ENCODE measurements at places on chromosomes 5 and 9. TPM values are rescaled to one million over a fixed set of nuclear protein-coding genes. Genes with fewer than 3 reads are reported as not detected.
A peak's percentile ranks its signal among the peaks of the same experiment; 100 is the strongest.

The ADGRD2 gene
- not detected for total RNA-seq

The CBY3 gene
- total RNA-seq = not detected

The SLC6A18 gene
- total RNA-seq = not detected

The ISCA1 gene
- total RNA-seq = 25.7 TPM

The DMGDH gene
- 2.3 TPM for total RNA-seq

The FOXD4 gene
- 2.8 TPM for total RNA-seq

The TRAF1 gene
- 1.7 TPM for total RNA-seq

The PCDHAC2 gene
- total RNA-seq = 3.2 TPM

The ARAP3 gene
- total RNA-seq = 15.1 TPM

The CD72 gene
- total RNA-seq = 1.6 TPM

The GLRA1 gene
- total RNA-seq = not detected

The FBP2 gene
- total RNA-seq = not detected

The NR5A1 gene
- 0.64 TPM for total RNA-seq

The SPINK4 gene
- not detected for total RNA-seq

The ZCCHC9 gene
- total RNA-seq = 33.7 TPM

The SPATA31C2 gene
- total RNA-seq = not detected

The BTNL3 gene
- total RNA-seq = not detected

DNA sequence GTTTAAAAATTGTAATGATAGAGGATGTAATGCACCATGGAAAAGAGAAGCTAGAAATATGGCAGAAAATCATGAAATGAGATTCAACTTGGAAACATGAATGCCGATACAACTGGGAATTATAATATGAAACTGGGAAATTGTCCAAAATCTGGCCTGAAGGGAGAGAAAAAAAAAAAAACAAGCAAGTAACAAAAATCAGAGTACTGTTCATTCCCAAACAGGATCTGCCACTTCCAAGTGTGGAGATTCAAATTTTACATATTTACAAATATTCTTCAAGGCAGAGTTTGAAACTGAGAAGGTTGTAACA is 56.6 kb upstream of the MOCS2 start:
- DNase-seq = no peak

- DNase-seq = no peak
Observed at GRCh38 chr5:41120600-41120999, 49.5 kb upstream of the MROH2B start.

DNA sequence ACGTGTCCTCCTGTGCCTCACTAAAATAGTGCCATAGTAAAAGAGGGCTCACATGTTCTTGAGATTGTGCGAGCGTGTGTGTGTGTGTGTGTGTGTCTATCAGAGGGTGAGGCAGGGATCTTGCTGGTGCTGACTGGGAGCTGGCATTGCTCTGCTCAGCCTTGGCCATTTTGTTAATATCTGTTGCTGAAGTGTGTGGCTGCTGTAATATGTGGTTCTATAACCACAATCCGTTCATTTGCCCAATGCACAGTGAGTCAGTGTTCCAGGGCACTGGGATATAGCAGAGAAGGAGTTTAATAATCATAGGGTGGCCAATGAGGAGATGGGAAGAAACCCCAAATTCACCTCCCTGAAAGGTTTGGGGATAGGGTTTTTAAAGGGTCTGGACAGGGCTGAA is 61.3 kb downstream of the RASGRF2 start:
- DNase-seq = no peak

DNA sequence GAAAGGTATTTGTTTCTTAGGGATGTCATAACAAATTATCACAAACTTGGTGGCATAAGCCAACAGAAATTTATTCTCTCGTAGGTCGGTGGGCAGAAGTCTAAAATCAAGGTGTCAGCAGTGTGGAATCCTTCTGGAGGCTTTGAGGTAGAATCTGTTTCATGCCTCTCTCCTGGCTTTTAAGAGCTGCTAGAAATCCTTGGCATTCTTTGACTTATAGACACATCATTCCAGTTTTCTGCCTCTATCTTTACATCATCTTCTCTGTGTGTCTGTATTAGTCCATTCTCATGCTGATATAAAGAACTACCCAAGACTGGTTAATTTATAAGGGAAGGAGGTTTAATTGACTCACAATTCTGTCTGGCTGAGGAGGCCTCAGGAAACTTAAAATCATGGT is 488.1 kb upstream of the PAPPA start:
- no peak for DNase-seq

- no peak for DNase-seq
Observed at GRCh38 chr5:67432606-67433005, 236.0 kb upstream of the CD180 start.

GRCh38 chr5:179272326-179273072 is 72.8 kb downstream of the ADAMTS2 start:
- DNase-seq = no peak

- no peak for DNase-seq
Observed at GRCh38 chr5:115455301-115455707, 89.3 kb downstream of the FEM1C start.

DNA sequence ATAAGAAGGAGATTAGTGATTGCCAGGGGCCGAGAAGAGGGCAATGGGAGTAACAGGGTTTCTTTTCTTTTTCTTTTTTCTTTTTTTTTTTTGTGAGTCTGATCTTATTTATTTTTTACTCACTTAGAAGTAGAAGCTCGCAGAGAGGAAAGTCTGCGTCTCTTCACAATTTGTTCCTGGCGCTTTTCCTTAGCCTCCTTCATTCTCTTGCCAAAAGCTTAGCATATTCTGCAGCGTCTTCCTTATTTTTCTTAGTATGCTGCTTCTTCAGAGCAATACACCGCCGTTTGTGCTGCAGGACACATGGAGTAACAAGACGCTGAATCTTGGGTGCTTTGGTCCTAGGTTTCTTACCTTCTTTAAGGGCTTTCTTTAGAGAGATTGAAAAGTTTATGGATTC is 30.3 kb upstream of the DENND4C start:
- no peak for DNase-seq

GRCh38 chr5:180618829-180619562 is 27.7 kb upstream of the SCGB3A1 start:
- DNase-seq = no peak

GRCh38 chr5:127373858-127374491 is 83.4 kb downstream of the MEGF10 start:
- DNase-seq = no peak

DNA sequence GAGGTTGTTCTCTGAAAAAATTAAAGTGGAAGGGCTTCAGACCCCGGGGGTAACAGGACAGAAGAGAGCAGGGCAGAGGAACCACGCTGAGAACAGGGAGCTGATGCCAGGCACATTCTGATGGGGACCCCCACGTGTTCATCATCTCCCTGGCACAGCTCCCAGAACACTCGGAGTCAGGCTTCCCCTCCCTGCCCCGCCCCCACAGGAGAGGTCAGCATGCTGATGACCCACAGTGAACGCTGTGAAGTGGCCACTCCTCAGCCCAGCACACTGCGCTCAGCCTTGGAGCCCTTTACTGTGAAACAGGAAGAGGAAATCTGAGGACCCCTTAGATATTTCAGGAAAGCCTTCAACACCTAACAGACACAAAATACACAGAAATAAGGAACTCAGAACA is 16.4 kb downstream of the RETREG1 start:
- DNase-seq = no peak

- no peak for DNase-seq
Observed at GRCh38 chr5:178766936-178767912, 36.8 kb upstream of the ZNF354A start.

GRCh38 chr5:80191991-80192398 is 63.9 kb downstream of the SERINC5 start:
- DNase-seq = no peak

DNA sequence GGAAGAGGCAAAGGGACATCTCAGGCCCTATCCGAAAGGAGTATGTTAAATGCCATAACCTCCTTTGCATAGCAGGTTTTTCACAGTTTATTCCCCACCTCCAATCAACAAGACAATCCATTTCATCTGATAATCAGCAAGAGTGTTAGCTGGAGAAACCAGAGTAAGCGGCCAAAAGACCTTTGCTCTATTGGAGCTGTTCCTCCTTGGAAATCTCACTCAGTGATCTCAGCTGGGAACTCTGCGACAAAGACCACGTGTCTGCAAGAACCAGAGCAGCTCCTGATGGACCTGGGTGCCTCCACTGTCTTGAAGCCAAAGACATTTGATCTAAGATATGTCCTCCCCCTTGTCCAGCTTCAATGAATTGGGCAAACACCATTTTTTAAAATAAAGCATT is 241.0 kb downstream of the SEC61B start:
- DNase-seq = no peak

- no peak for DNase-seq
Observed at GRCh38 chr9:78756813-78757510, 460.0 kb downstream of the PSAT1 start.

GRCh38 chr9:99491408-99492158 is 269.5 kb downstream of the SEC61B start:
- no peak for DNase-seq

DNA sequence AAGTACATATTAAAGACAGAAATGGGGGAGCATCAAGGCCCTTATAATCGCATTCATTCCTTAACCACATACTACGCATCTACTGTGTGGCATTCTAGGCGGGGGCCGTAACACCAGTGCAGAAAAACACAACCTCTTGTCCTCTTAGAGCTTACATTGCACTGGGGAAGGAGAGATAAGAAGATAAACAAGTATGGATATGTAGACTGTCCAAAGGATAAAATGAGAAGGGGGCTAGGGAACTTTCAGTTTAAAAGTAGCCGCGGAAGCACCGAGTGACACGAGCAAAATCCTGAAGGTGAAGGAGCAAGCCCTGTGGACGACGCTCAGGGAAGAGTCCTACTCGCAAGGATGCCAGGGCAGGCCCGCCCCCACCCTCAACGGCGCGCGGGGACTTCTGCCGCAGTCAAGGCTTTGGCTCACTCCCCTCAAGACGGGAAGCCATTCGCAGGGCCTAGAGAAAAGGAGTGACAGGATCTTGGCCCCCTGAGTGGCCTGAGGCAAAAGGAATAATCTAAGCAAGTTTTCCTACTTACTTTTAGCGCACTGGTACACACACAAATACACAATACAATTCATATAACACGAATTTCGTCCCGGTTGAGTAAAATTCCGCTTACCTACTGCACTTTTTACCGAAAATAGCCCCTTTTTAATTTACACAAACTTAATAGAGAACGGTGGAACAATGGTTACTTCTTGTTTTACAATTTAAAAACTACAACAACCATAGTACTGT is 1.3 kb upstream of the NIPBL start:
- DNase-seq = no peak

DNA sequence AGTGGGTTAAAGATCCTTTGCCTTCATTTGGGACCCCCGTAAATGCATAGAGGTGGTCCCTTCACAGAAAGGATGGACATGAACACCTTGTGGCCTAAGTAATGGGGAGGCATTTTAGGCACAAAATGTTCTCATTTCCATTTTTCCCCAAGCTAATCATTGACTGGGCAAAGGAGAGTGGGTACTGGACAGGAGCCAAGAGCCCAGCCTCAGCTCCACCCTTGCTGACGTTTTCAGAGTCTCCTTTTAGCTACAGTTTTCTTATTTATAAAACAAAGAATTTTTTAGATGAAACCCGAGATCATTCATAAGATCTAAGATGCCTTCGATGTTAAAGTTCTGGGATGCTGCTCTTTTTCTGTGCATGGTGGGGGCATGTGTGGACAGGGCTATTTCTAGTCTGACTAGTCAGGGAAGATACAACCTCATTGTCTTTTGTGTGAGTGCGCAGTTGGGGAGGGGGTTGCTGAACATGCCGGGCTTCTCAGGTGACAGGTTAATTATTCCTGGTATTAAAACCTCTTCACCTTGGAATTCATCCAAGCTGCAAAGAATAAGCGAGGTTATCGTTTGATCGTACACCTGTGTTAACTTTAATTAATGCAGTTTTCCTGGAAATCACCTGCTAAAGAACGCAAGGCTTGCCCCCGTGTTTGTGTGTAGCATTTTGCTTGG is 48.4 kb downstream of the ADAMTS16 start:
- no peak for DNase-seq

GRCh38 chr9:693201-694091 is 148.1 kb upstream of the DMRT1 start:
- DNase-seq = no peak

- peak; percentile 50 for DNase-seq
Observed at GRCh38 chr9:115118879-115119218, 892 bp upstream of the TNC start.

GRCh38 chr5:110343616-110344015 is 382.9 kb downstream of the TMEM232 start:
- DNase-seq = no peak

DNA sequence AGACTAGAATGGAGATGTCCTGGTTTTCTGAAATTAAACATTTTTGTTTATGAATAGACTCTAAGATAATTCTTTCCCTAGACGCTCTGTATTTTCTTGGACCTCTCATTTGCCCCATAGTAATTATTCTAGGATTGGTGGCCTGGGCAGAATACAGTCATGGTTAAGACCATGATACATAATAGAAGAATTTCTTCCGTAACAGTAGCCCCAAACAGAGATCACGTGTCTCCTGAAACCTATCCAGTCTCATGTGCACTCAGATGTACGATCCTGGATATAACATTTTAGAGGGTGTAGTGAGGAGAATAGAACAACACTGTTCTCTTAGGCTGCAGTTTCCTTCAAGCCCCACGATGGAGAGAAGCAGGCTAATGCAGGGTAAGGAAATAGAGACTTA is 22.3 kb downstream of the PCDHAC2 start:
- no peak for DNase-seq

- DNase-seq = no peak
Observed at GRCh38 chr5:116478491-116478890, 96.1 kb downstream of the SEMA6A start.

DNA sequence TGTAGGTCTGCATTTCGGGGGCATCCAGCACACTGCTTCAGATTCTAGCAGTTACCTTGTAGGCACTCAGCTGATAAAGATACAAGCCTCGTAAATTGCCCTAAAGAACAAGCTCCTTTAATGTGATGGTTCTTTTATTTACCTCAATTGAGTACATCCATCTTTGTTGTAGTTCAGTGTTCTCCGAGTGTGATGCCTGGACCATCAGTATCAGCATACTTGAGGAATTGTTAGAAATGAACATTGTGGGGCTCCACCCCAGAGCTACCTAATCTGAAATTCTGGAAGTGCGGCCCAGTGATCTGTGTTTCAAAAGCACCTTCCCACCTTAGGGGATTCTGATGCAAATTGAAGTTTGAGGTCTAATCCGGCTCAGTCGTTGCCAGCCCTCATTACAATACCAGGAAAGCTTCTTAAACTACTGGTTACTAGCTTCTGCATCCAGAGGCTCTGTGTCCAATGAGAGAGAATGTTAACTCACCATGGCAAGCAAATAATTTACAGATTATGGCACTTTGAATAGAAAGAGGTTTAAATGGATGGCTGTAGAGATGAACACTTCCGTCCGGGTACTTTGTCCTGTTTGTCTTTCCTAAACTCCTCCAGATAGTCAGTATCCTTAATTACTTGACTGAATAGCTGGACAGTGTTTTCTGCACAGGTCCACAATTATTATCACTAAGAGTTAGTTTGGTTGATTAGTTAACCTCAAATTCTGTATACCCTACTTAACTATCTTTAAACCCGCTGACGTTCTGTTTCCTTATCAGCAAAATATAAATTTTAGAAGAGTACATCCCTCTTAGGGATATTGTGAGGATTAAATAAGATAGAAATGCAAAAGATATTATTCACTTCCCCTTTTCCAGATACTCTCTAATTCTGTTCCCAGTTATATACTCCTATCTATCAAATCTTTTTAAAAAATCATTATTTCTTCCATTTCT is 47.9 kb downstream of the RAI14 start:
- no peak for DNase-seq
